NCI-H146 (cell line): ENCODE measurements at places on chromosomes 16 and 17.

DNA sequence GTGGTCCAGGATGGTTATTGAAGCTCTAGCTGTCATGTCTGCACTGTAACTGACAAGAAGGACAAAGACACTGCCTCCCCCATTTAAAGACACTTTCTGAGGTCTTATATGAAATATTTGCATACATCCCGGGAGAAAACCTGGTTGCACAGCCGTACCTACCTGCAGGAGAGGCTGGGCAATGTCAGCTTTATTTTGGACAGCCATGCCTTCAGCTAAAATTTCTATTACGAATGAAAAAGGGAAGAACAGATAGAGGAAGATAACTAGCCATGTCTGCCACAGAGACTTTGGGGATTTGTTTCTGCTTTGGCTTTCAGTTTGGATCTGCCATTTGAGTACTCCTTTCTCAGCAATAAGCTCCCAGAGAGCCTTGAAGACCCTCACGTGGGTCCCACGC lies 19.0 kb downstream of the SLC7A6 start:
- DNase-seq: no peak

DNA sequence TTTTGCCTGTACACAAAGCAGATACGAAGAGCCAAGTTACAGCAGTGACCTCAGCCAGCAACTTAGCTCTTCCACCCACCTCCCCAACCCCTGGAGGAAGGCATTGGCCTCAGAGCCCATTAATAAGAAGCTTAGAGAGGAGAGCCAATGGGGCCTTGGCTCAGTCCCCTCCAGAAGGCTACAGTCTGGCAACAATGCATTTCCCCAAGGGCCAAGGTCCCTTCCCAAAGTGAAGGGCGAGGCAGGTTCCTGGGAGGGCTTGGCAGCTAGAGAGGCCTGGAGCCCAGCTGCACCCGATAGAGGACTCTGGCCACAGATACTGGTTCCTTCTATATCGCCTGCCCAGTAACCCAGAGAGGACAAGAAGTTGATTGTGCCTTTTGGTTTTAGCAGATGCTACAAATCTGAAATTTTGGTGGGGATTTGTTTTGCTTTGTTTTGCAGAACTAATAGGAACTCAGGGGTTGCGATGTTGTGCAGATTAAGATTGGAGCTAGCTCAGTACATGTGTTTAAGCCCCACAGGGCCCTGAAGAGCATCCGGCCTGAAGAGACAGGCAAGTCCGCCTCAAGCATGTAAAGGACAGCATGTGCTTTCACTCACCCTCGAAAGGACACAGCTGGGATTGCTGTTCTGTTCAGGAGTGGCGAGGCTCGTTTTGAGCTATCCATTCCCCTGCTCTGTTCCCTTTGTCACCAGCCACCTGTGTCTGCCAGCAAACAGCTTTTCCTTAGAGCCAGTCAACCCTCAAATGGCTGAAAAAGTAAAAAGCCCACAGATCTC lies 12.0 kb upstream of the PNPO start:
- no peak for DNase-seq

- DNase-seq: no peak
Observed at GRCh38 chr17:64182325-64183012, 52.5 kb upstream of the ERN1 start.

DNA sequence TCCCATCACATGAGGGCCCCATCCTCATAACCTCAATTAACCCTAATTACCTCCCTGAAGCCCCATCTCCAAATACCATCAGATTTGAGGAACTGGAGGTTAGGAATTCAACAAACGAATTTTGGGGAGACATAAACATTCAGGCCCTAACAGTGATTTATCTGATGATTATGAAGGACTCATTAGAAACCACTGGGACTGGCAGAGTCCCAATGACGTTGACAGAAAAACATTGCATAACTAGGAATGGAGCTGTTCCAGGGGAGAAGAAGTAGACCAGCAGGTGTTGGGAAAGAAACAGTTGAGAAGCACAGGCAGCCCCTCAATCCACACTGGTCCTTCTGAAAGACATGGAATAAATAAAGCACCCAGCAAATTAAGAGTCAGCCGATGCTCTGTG lies 282.0 kb downstream of the MAP2K4 start:
- DNase-seq: no peak

DNA sequence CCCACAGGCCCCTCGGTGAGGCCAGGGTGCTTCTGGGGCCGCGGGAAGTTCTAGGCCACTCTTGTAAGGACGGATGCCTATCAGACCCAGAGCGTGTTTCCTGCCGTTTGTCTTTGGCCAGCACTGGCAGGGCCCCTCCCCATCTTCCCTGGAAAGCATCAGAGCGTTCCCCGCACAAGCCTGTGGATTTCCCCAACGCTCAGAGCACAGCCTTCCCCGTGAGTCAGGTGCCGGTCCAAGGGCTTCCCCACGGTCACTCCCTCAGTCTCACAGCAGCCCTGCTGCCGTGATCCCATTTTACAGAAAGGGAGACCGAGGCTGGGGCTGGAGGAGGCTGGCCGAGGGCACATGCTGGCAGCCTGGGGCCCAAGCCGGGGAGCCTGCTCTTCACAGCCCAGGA lies 33.7 kb downstream of the CRISPLD2 start:
- DNase-seq: no peak

DNA sequence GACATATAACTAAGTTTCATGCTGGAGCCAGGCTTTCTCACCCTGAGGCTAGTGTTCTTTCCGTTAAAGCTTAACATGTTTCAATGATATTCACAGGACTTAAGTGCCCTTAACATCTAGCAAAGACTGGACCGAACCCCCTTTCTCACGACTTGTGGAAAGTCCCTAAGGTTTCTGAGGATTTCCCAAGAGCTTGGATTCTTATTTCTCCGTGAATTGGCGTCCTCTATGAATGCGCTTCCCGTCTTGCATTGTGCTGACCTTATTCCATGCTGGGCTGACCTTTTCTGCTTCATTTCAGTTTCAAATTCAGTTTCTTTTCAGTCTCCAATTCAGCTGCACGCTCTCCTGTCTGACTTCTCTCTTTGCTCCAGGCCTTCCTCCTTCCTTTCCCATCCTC lies 206.4 kb downstream of the HS3ST3A1 start:
- DNase-seq: no peak

DNA sequence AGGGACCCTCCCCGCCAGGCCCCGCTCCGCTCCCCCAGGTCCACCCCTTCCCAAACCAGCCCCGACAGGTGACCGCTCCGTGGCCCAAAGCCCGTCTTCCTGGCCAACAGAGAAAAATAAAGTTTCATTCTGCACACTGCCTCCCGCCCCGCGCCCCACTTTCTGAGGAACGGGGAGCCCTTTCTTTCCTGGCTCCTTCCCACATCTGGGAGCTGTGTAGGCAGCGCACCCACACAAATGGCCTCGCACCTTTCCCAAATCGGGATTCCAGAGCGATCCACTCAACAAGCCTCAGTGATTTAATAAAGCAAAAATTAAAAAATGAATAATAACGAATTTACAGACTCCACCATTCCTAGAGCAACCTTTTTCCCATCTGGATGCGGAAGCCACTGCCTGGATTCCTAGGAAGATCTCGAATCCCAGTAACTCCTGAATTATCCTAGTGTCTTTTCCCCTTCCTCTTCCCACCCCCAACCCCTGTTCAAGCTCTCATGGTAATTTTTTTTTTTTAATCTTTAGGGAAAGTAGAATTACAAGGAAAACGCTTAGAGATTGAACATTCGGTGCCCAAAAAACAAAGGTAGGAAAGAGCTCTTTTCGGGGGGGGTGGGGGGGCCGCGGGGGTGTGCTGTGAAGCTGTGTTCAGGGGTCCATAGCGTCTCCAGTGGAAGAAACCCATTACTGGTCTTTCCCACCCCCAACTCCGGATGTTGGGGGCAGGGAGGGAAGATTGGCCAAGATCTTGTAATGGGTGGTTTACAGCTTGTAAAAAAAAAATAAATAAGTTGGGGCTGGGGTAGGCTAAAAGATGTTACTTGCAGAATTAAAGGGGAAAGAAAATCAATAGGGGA lies 1.6 kb downstream of the IGF2BP1 start:
- no peak for DNase-seq

DNA sequence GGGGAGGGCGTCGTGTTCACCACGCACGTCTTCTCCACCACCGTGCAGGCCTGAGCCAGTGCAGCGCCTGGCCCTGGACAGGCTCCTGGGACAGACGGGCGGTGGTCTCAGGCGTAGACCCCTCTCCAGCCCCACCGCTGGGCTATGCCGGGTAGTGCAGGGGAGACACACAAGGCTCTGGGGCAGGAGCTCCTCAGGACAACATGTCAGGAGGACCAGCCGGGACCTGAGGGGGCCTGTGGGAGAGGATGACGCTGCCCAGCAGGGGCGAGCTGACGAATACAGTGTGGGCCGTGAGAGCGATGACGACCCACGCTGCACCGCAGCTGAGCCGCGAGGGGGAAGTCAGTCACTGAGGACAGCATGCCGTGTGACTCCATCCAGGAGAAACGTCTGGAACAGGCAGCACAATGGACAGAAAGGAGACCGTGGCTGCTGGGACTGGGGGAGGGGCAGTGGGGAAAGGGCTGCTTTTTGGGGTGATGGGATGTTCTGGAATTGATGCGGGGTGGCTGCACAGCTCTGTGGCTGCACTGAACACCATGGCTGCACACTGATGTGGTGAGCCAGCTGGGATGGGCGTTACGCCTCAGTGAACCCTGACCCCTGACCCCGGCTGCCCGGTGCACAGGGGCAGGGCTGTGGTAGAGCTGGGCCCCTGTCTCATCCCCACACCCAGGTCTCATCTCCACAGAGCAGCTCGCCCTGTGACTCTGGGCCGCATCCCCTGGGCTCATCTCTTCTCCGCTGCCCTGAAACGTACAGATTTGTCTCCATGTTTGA lies 20.2 kb downstream of the DNASE1 start:
- DNase-seq: no peak

GRCh38 chr17:57965521-57966160 lies 10.4 kb upstream of the CUEDC1 start:
- DNase-seq: no peak

GRCh38 chr17:46056800-46057304 lies 57.8 kb downstream of the STH start:
- no peak for DNase-seq

GRCh38 chr16:69663846-69664245 lies 62.5 kb downstream of the NQO1 start:
- DNase-seq: no peak

DNA sequence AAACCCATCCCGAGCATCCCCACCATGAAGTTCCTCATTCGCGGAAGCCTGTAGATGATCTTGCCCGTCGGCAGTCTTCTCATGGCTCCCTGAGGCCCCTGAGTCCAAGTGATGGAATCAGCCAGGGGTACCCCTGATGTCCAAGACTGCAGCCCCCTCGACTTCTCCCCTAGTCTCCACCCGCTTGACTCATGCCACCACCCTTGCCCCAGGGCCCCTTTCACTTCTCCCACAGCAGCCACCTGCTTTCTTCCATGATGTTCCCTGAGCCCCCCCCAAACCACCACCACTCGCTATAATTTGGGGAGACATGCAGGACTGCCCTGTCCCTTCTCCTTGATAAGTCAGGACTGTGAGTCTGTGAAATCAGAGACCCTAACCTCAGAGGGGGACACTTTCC lies 11.4 kb downstream of the BEAN1 start:
- DNase-seq: no peak

DNA sequence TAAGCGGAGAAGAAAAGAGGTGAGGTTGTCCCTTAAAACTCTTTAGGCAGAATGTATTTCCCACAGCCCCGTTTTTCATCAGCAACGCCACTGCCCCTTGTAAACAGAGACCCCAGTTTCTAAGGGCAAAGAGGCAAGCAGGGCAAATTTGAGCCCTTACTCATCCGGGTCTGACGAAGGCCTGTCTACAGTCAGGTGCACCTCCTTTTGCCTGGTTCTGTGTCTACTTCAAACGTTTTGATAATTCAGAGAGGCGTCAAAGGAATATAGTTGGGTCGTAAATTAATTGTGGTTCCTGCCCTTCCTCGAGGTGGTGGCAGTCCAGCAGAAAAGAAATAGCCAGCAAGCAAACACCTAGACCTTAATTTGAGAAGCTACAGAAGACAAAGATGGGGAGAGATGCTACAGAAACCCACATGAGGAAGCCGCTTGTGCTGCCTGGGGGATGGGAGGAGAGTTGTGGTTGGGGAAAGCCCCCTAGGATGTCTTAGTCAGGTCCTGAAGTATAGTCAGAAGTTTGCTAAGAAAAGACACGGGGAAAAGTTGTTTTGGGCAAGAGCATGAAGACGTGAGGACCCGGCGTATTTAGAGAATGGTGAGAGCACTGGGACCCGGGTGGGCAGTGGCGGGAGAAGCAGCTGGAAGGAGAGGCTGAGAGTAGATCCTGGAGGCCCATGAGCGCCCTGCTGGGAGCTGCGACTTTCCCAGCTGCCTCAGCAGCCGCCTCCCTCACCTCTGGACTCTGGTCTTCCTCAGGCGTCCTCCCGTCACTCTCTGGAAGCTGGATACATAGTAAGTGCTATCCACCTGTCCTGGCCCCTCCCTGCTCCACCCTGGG lies 2.4 kb downstream of the FBRS start:
- no peak for DNase-seq

- no peak for DNase-seq
Observed at GRCh38 chr16:56966093-56966475, 4.3 kb downstream of the CETP start.

DNA sequence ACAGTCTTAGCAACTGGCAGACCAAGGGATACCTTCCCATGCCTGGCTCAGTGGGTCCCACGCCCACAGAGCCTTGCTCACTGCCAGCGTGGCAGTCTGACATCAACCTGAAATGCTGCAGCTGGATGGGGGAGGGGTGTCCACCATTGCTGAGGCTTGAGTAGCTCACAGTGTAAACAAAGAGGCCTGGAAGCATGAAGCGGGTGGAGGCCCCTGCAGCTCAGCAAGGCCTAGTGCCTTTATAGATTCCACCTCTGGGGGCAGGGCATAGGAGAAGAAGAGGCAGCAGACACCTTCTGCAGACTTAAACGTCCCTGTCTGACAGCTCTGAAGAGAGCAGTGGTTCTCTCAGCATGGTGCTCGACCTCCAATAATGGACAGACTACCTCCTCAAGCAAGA lies 263.2 kb downstream of the KIF2B start:
- no peak for DNase-seq

GRCh38 chr16:13923703-13924298 lies 3.8 kb downstream of the ERCC4 start:
- DNase-seq: peak; percentile 64

DNA sequence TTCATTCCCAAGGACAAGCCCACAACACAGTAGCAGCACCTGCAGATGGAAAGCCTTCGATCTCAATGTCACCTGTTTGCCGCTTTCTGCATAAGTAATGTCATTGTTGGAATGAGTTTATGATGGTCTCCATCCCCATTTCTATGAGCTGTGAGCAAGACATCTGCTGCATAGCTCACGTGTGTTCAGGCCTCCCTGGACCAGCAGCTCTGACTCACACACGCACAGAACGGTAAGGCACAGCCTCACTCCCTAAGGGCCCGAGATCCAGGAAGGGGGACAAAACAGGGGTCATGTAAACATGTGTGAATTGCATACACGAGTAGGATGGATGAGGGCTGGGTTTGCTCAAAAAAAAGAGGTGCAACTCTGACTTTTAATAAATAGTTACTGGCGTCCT lies 223.1 kb downstream of the SOX9 start:
- no peak for DNase-seq

DNA sequence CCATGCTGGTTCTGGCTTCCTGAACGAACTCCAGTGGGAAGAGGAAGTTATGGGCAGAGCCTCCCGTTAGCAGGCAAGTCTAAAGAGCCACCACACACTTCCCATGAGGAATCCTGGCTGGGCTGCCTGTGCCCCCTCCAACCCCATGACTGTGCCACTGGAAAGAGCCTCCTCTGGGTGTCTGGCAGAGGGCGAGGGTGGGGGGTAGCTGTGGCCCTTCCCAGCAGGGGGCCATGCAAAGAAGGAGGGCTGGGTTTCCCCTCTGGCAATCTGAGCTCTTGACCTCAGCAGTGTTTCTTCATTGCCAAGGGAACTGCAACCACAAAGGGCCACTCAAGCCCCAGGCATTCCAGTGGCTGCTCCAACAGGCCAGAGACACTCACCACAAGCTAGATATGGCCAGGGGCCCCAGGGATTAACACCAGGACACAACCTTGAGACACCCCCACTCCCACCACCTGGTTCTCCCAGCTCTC lies 1.7 kb upstream of the RRAD start:
- DNase-seq: peak; percentile 9
